ENCODE measurements at places on chromosomes 2 and 18. TPM values are rescaled to one million over a fixed set of nuclear protein-coding genes. Genes with fewer than 3 reads are reported as not detected.

The TUBB6 gene
- 9.2 TPM for total RNA-seq

The FRZB gene
- total RNA-seq = 8.9 TPM

The GAD1 gene
- total RNA-seq = 0.58 TPM

The HRH4 gene
- total RNA-seq = 0.29 TPM

The GREB1L gene
- total RNA-seq = 0.26 TPM

The QPCT gene
- 4.3 TPM for total RNA-seq

The ABCB11 gene
- total RNA-seq = 21.7 TPM

The TMEM37 gene
- total RNA-seq = 100 TPM

The UCN gene
- 0.92 TPM for total RNA-seq

The FSHR gene
- total RNA-seq = not detected

The FBXO41 gene
- total RNA-seq = 2.0 TPM

The C2orf66 gene
- total RNA-seq = not detected

The SRD5A2 gene
- total RNA-seq = not detected

The CHRNA1 gene
- 0.76 TPM for total RNA-seq

The AQP4 gene
- total RNA-seq = not detected

The BOLL gene
- not detected for total RNA-seq

The NT5DC4 gene
- total RNA-seq = not detected

The STAT4 gene
- 4.0 TPM for total RNA-seq

The TMX3 gene
- total RNA-seq = 28.0 TPM

The TTN gene
- total RNA-seq = 8.6 TPM

The RGPD4 gene
- 0.13 TPM for total RNA-seq

The VIT gene
- total RNA-seq = 3.5 TPM

The SLC8A1 gene
- 6.0 TPM for total RNA-seq

The HOXD13 gene
- 1.5 TPM for total RNA-seq

The RAD51AP2 gene
- total RNA-seq = 0.09 TPM

The PID1 gene
- total RNA-seq = 52.5 TPM

The FSIP2 gene
- total RNA-seq = 22.1 TPM

The RFTN2 gene
- 2.0 TPM for total RNA-seq

The C2orf72 gene
- 13.7 TPM for total RNA-seq

The CYBRD1 gene
- total RNA-seq = 36.5 TPM

The CRIM1 gene
- total RNA-seq = 104 TPM

The UGT1A8 gene
- total RNA-seq = 7.4 TPM

The RGPD5 gene
- 55.2 TPM for total RNA-seq

The VWA3B gene
- total RNA-seq = 2.7 TPM

The C18orf54 gene
- total RNA-seq = 3.7 TPM

The IL1B gene
- total RNA-seq = 6.4 TPM

The CNGA3 gene
- total RNA-seq = 0.20 TPM

The TTL gene
- total RNA-seq = 13.4 TPM

All from mucosa of descending colon (tissue), 3 donors.